ENCODE measurements at places on chromosomes 2 and 18.
A peak's percentile ranks its signal among the peaks of the same experiment; 100 is the strongest.

DNA sequence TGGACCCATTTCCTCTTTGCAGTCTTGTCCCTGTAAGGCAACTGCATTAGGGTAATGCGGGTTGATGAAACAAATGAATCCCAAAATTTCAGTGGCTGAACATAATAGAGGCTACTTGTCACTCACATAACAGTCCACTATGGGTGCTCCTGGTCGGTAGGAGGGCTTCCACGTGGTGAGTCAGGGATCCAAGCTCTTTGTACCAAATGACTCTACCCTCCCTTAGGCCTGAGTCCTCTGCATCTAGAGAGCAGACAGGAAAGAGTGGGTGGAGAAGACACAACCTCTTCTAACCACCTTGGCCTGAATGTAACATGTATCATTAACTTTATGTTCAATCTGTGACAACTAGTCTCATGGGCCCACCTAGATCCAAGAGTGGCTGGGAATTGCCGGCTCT, 86.2 kb upstream of the HAAO start:
- DNase-seq = no peak

DNA sequence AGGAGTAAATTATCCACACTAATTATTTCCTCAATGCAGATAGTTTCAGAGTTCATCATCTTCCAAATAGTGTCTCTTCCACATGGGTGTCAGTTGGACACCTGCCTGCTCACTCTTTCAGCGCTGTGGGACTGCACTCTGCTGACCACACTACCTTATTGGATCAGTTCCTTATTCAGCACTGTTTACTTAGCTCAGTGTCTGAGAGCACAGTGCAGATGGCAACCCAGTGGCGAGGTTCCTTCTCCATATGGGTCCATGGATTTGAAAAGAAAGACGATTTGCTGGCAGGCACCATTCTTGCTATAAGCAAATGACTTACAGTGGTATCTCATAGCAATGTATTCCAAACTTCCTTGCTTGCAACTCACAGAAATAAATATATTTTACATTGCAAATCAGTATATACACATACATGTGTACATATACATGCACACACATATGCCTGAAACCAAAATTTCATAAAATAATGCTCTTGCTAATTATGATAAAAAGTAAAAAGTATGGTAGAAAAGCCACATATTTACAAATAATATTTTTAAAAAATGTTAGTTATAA, 354.8 kb downstream of the INSIG2 start:
- DNase-seq = no peak

DNA sequence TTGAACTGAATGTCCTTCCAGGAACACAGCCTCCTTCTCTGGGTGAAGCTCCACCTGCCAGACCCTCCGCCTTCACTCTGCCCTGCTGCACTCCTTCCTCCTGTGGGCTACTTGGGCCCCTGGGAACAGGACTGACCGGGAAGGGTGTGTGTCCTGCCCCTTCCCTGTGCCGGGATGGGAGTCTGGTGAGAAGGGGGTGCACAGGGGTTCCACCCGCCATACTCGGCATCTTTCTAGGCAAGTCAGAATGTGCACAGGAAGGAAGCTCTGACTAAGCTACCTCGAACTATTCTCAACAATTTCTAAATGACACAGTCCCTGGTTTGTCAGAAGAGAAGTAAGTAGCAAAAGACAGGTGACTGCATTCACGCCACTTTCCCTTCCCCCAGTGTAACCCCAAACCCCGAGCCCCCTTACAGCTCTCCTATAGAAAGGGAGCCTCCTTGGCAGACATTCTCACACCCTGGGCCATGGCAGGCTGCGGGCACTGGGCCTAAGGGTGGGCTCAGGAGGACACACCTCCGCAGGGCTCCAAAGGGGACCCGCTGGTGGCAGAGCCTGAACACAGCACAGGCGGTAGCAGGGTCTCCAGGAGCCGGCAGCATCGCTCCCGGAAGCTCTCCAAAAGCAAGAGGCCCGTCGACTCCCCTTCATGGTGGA, 184.1 kb downstream of the HDAC4 start:
- DNase-seq = no peak

DNA sequence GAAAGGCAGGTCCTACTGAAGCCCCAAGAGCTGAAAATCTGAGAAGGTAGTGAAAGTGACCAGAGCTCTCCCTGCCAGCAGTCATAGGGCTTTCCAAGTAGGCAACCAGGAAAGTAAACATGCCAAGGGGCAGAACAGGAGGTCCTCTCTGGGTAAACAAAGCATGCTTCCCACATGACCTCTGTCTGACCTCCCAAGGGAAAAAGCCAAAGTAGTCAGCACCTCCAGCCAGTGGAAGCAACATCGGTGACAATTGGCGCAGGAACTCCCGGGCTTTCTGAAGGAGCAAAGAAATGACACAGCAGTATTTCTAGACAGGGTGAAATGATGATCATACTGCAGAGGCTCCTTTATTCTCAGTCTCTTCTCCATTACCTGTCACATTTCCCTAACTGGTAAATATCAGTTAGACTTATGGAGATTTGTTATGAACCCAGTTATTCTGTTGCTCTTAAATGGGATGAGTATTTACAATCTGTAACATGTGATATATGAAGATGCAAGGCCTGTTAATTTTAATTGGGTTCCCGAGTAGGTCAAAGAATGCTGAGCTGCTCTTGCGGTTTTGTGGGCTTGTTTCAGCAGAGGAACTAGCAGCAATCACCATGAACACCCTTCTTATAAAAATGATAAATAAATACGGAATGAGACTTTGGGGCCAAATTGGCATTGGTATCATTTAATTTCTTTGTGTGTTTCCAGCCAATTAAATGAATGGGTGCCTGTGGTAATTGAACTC, 321.0 kb downstream of the RND3 start:
- DNase-seq = peak; percentile 85

DNA sequence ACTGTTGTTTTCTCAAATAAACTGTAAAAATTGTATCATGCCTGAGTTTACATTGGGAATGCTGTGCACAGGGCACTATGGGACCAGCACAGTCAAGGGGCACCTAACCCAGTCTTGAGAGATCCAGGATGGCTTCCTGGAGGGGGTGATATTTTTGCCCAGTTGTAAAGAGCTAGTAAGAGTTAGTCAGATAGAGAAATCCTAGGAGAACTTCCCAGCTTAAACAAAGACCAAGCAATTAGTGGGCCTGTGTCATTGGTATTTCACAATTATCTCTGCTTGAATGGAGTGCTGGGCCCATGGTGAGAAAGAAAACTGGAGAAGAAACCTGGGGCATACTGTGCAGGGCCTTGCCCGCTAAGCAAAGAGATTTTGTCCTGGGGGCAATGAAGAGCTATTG, 12.2 kb downstream of the XDH start:
- DNase-seq = no peak

GRCh38 chr18:69754108-69754507, 193.6 kb downstream of the CD226 start:
- DNase-seq = no peak

DNA sequence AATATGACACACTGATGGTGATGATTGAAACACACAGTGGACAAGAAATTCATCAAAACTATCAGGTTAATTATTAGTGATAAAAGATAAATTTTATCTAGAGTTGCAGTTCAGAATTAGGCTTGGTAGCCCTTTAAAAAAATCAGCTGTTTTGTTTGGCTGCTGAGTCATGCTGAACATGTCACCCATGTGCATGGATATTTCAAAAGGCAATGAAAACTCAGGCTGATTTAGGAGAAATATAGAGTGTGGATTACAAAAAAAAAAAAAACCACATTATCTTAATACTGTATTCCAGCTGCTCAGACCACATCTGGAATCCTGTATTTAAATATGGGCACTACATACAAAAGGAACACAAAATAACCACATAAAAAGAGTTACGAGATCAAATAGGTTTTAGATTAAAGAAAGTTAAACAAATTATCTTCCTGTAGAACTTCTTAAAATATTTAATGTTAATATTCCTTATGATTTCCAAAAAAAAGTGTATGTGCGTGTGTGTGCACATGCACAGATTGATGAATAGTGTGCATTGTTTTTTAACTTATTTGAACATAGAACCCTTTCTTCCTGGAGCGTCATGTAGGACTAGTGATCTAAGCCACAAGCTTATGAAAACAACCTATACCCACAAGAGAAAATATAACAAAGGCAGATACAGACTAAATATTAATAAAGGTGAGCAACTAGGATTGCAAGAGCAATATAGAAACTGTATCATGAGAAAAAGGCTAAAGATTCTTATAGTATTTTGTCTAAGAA, 186.2 kb downstream of the STK39 start:
- peak; percentile 41 for DNase-seq

GRCh38 chr2:191499874-191500565, 177.9 kb upstream of the NABP1 start:
- DNase-seq = no peak

DNA sequence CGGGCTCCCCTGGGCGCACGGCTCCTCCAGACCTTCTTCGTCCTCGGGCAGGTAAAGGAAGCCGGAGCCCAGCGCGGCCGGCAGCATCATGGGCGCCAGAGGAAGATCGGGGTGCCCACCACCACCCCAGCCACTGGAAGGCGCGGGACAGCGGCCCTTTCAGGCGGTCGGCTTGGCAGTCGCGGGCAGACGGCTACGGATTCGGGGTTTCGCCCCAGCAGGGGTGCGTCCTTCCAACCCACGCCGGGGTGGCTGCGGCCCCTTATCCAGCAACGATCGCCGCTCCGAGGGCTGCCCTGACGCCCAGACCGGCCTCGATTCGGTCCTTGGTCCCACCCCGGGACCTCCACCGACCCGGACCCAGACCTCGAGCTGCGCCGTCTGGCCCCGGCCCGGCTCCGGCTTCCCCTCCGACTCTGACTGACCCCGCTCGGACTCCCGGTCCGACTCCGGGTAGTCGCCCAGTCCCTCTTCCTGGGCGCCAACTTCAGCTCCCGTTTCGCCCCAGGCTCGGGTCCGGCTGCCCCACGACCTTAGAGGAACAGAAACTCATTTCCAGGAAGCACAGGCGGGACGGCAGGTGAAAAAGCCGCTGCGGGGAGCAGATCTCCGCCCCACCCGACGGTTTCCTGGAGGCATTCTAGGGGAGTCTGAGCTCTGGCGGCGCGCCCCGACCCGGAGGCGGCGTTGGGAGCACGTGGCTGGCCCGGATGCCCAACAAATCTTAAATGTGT, 30.2 kb upstream of the SSB start:
- no peak for DNase-seq

Data from Caki2 (cell line).